CD8-positive, alpha-beta memory T cell (primary cell): ENCODE measurements at places on chromosomes 7 and 10.

GRCh38 chr10:93838278-93838677 lies 55.5 kb upstream of the SLC35G1 start:
- DNase-seq = no peak

GRCh38 chr10:8705415-8705814 lies 650.9 kb downstream of the GATA3 start:
- no peak for DNase-seq

GRCh38 chr7:137820677-137821420 lies 25.9 kb downstream of the DGKI start:
- DNase-seq = no peak

DNA sequence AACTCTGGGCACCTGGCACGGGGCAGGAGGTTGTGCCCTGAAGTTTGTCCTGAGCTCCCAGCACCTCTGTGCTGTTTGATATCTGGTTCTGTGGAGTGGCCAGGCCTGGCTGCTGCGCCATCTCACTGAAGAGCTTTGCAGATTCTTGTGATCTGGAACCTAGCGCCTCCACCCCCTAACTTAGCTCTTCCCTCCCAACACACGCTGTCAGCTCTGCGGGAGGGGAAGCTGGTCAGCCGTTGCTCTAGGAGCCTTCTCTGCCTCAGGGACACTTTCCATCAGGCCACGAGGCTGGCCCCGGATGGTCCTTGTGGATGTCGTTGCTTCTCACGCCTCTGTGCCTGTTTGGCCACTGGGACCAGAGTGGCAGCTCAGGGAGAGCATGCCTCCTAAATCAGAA lies 213.2 kb downstream of the CCDC3 start:
- DNase-seq = no peak

- no peak for DNase-seq
These were observed 38.9 kb downstream of the NKX6-2 start for GRCh38 chr10:132746801-132747625.

GRCh38 chr7:7443806-7444350 lies 91.8 kb downstream of the COL28A1 start:
- DNase-seq = no peak

DNA sequence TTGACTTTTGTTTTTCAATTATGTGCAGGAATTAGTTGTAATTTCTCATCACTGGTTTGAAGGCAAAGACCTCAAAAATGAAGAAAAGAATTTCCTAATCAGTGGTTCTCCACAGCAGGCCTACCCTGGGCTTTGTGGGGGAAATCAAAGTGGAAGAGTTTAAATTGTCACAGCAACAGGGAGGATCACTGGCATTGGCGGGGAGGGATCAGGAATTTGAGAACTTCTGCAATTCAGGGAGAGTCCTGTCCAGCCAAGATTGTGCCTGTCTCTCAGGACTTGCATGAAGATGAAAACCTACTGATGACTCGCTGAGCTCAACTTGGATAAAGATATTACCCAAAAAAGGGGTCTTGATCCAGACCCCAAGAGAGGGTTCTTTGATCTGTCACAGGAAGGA lies 70.1 kb downstream of the HACD1 start:
- no peak for DNase-seq

DNA sequence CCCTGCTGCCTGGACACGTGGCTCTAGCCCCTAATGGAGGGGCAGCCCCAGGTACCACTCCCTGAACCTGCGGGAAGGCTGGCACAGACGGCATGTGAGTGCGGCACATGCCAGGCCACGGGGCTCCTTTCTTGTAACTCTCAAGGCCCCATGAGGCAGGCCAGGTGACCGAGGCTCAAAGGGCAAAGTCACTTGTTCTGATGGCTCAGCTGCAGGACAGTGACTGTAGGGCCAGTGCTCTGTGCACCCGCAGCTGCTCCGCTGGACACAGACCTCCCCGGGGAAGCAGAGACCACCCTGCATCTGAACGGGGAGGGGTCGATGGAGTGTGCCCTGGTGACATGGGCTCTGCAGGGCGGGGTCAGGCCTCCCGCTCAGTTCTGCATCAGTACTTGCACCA lies 55.3 kb downstream of the PTPRE start:
- DNase-seq = no peak

DNA sequence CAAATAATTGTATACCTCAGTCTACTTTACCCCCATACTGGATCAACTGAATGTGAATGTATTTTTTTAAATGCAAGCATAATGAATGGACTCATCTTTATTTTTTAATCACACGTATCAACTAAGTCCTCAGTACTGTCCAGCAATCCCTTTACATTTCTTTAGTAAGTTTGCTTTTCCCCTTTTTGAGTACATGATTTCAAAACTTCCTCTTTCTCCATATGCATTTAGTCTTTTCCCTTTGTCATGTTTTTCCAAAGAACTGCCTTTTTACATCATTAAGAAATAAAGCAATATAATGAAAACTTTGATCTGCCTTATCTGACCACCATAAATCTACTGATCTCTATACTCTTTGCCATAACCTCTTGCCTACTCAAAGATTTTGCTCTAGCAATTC lies 182.5 kb upstream of the AKR1E2 start:
- DNase-seq = no peak

DNA sequence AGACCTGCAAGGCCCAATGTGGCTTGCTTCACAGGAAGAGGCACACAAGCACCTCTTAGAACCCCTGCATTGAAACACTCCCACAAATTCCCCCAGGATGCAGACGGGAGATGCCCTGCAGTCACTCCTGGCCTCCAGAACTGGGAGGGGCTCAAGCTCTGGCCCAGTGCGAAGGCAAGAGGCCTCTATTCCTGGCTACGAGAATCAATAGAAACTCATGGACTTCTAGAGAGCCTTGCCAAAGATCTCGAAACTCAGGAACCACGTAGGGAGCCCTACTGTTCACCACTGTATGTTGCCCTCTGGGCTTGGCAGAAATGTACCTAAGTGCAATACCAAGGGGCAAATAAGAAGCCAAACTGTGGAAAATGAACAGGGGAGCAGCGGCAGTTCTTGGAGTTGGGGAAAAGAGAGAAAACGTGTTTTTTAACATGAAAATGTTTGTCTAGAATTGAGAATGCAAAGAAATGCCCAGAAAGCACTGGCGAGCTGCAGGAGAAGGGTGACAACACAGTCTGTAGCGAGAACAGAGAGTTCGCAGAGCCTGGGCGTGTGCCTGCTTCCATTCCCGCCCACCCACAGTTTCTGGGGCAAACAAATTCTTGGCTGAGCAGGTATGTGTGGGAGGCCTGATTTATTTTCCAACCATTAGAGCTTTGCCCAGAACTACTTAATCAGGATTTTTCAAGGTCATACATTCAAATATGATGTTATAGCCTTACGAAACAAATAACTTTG lies 260.5 kb upstream of the KLF14 start:
- no peak for DNase-seq

DNA sequence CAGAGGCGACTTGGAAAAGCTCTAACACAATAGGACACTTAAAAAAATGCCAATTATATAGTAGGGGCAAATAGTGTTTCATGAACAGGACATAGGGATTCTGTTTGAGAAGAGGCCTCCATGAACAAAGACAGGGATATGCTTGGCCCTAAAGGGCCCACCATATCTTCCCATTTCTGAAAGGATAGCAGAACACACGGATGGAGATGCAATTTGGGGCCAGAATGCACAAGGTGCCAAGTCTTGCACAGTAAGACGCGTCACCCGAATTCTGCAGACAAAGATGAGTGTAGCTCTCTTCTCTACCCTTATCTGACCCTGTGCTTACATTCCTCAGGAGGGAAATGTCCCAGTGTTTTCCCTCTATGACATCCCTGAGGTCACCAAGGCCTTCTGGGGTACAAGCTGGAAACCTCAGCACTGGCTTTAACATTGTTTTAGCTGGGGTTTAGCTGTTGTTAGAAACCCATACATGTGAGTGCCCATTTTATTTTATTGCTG lies 12.8 kb downstream of the PRKCQ start:
- DNase-seq = no peak

GRCh38 chr10:42987575-42987974 lies 89.3 kb upstream of the RET start:
- DNase-seq = no peak

- no peak for DNase-seq
These were observed 138.5 kb downstream of the SLIT1 start for GRCh38 chr10:97047083-97047736.

DNA sequence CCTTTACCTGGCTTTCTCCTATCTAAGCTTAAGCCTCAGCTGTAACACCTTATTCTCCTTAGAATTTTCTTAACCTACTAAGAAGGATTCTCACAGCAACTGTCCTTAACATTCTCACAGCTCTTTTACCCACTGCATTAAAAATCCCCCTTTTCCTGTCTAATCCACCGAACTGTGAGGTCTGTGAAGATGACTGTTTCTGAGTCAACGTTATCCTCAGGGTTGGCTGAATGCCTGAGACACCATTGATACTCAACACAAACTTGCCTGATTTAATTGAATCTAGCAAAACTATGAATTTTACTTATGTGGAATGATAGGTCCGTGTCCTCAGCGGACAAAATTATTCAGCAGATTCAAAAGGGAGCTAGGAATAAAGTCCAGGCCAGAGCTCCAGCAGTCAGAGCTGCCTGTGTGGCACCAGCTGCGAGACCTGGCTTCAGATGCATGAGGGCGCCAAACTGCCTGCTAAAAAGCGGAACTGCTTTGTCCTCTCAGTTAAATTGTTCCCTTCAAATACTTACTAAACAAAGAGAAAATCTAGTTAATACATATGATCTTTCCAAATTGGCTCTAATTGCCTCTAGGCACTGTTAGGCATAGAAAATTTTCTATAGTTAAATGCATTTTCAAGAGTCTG lies 33.4 kb upstream of the VWDE start:
- DNase-seq = no peak

- DNase-seq = no peak
These were observed 178.0 kb downstream of the SRPK2 start for GRCh38 chr7:105210721-105211205.

- no peak for DNase-seq
These were observed 60.0 kb downstream of the WAC start for GRCh38 chr10:28592953-28593352.

DNA sequence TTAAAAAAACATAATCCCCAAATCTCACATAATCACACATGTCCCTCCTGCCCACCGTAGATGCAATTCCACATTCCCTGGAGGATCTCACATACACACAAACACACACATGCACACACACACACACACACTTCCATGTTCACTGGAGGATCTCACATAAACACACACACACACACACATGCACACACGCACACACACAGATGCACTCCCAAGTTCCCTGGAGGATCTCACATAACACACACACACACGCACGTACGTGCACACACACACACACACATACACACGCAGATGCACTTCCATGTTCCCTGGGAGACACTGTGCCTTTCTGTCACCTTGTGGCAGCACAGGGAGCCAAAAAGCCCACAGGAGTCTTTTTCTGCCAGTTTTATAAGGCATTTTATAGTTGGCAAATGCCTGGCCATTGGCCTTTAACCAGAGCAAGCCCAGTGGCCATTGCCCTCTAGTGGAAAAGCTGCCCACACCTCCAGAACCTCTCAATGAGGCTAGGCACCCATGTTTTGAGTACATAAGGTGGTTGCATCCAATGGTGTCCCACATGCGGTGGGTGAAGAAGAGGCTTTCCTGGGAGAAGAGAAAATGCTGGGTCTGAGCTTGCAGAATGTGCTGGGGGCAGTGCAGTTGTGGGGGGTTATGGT lies 115.4 kb upstream of the ACBD5 start:
- no peak for DNase-seq

DNA sequence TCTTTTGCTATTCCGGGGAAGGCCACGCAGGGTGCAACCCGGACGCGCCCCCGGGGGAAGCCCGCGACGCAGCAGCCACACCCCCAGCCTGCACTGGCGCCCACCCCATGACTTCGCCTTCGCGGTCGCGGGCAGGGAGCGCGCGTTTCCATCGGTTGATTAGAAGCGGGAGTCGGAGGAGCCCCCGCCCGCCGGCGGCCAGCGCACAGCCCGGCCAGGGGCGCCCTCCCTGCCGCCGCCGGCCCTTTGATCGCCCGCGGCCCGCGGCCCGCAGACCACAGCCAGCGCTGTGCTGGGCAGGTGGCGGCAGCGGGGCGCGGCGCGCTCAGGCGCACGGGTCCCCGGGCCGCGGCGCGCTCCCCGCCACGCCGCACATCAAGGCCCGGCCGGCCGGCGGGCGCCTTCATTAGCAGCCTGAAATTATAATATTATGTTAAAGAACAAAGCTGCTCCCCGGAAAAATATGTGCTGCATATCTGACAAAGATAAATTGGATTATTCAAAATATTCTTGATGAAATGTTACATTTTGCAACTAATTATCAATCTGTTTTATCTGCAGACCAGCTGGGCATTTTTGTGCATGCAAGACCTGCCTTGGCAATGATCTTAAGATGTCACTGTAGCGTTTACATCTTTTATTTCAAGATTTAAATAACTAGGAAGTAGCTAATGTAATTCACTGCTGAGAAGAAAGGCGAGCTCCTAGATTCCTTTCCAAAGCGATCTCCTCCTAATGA lies 160.7 kb upstream of the MKI67 start:
- no peak for DNase-seq

DNA sequence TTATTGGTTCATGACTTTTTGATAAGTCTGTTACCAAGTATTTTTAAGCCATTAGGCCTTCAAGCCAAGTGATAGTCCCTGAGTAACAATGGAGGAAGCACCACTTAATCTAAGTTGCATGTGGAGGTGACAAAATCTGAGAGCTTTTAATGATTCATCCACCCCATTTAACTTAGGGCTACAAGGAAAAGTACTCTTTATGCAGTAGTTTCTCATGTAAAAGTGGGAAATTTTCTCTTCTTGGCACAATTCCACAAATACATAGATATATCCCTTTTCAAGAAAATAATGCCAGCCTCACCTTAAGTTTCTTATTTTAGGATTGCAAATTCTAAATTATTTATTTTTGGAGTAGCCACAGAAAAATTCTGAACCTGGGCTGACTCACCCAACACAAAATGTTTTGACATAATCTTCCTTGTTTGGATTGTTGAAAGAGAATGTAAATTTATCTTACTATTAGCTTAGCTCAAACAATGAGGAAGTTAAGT lies 85.7 kb downstream of the SUGCT start:
- DNase-seq = no peak

DNA sequence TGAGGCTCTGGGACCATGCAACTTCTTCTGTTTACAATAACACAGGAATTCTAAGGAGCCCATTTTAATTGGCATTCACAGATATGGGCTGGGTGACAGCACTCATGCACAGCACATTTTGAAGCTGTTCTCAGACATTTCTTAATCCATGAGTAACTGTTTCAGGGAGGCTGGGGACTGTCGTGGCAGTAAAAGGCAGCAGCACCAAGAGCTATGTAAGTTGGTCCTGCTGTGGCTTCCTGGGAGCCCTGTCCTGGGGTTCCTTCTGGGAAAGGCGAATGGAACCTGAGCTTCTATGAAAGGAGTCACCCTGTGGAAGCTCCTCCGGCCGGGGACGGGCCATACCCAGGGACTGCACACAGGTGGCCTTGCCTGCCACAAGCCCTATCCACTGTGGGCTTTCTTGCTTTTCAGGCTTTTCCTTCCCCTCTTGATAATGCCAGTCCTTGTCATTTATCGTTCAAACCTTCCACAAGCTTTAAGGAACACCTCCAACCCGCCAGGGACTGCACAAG lies 40.5 kb downstream of the COBL start:
- no peak for DNase-seq
